ENCODE measurements at places on chromosomes 2 and 18.

DNA sequence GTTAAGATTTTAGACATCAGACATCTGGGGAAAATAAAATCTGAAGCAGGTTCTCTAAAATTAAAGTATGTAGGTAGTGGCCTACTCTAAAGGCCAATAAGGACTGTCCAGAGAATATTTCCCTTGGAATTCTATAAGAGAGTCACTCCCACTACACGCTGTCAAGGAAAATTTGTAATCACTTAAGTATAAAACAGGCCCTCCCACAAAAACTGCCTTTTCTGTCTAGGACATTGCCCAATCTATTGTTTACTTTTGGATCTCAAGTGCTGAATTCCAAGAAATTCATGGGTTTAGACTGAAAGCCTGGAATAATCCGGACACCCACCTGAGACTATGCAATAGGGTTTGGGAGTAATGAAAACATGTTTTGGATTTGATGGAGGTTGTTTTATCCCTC is 1.7 kb upstream of the SRBD1 start:
- no peak overlapping the region for H3K27ac ChIP-seq
- H3K4me3 ChIP-seq: no peak overlapping the region

DNA sequence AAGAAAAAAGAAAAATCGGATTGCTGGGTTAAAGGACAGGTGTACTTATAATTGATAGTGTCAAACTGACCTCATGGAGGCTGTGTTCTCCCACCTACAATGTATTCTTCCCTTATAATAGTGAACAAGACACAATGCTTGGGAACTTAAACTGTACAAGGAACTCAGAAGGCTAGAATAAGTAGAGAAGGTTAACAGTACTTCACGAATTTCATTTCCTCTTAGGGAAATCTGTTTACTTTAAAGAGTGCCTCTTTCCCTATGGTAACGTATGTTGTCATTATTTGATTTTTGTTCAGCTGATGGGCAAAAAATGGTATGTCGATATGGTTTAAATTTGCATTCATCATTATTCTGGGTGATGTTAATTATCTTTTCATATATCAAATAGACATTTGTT is 9.2 kb upstream of the HK2 start:
- DNase-seq: no peak
- H3K4me3 ChIP-seq: no peak overlapping the region
- no peak overlapping the region for H3K27ac ChIP-seq
- H3K36me3 ChIP-seq: no peaks in the 10 kb centered on the region
- H3K4me1 ChIP-seq: no peaks in the 10 kb centered on the region

DNA sequence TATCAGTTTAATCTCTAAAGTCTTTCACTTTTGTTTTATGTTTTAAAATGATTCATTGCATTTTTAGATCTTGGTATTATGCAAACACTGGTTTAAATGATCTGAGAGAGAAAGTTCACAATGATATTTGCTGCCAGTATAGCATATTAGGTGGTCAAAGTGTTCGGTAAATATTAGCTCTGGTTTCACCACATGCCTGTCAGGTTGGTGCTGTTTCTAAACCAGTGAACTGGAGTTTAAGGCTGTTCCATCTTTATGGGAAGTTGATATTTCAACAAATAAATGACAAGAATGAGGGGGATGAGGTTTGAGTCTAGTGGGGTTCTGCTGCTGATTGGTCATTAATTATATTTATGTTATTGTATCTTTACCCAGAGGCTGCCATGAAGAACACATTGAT is 436.4 kb downstream of the DCDC2C start:
- no peak for DNase-seq
- no peaks in the 10 kb centered on the region for H3K27me3 ChIP-seq
- no peaks in the 10 kb centered on the region for H3K36me3 ChIP-seq
- no peak overlapping the region for H3K27ac ChIP-seq

- DNase-seq: no peak
- no peaks in the 10 kb centered on the region for H3K36me3 ChIP-seq
- H3K27me3 ChIP-seq: peaks cover 20% of the 10 kb centered on the region
- H3K27ac ChIP-seq: no peak overlapping the region
These were observed 32.0 kb downstream of the RAB31 start for GRCh38 chr18:9740071-9740470.

DNA sequence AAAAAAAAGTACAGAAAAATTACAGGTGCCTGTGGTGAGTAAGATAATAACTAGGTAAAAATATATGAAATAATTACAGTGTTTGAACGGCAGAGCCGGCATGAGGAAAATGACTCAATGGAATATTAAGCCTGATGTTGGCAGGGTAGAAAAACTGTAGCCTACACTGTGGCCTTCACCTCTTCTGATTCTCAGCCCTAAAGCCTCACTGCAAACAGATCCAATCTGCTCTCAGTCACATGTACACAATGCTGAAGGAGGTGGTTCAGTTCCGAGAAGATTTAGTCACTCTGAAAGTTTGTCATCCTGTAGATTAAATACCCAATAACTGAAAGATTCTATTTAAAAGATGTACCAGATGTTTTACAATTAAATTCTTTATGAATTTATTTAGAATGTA is 66.9 kb upstream of the MAP3K20 start:
- peaks cover 2% of the 10 kb centered on the region for H3K27me3 ChIP-seq
- no peaks in the 10 kb centered on the region for H3K4me1 ChIP-seq
- H3K36me3 ChIP-seq: no peaks in the 10 kb centered on the region
- H3K4me3 ChIP-seq: no peak overlapping the region
- H3K27ac ChIP-seq: no peak overlapping the region

GRCh38 chr2:128639693-128640092 is 321.0 kb upstream of the HS6ST1 start:
- H3K27me3 ChIP-seq: peaks cover 1% of the 10 kb centered on the region
- no peak for DNase-seq
- H3K36me3 ChIP-seq: no peaks in the 10 kb centered on the region
- H3K4me1 ChIP-seq: no peaks in the 10 kb centered on the region
- H3K27ac ChIP-seq: no peak overlapping the region

DNA sequence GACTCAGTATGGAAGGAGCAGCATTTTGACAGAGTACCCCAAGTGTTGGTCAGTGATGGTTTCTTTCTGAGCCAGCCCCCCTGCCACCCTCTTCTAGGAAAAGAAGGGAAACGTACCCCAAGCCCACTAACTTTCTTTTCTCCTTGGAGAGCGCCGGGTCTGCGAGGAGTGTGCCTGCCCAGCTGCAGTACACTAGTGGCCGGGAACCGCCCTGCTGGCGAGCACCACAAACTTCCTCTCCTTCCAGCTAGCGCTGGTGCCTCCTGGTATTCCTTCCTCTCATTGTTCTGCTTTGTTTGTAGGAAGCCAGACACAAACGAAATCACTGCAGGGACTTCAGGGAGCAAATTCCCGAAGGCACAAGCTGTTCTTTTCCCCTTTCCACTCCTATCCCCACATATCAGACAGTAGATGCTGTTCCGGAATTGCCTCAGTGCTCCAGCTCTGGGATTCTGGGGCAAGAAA is 1.8 kb downstream of the CCDC85A start:
- H3K4me3 ChIP-seq: peak overlapping the region; percentile 25
- no peaks in the 10 kb centered on the region for H3K36me3 ChIP-seq
- DNase-seq: no peak

- H3K27ac ChIP-seq: no peak overlapping the region
- H3K27me3 ChIP-seq: peaks cover 5% of the 10 kb centered on the region
- DNase-seq: no peak
- H3K4me3 ChIP-seq: no peak overlapping the region
- no peaks in the 10 kb centered on the region for H3K36me3 ChIP-seq
These were observed 75.4 kb upstream of the IGFBP5 start for GRCh38 chr2:216770717-216771116.

GRCh38 chr18:48908916-48909315 is 41.8 kb downstream of the SMAD7 start:
- H3K4me3 ChIP-seq: no peak overlapping the region
- H3K36me3 ChIP-seq: peaks cover 4% of the 10 kb centered on the region
- no peak overlapping the region for H3K27ac ChIP-seq
- H3K4me1 ChIP-seq: peaks cover 12% of the 10 kb centered on the region

DNA sequence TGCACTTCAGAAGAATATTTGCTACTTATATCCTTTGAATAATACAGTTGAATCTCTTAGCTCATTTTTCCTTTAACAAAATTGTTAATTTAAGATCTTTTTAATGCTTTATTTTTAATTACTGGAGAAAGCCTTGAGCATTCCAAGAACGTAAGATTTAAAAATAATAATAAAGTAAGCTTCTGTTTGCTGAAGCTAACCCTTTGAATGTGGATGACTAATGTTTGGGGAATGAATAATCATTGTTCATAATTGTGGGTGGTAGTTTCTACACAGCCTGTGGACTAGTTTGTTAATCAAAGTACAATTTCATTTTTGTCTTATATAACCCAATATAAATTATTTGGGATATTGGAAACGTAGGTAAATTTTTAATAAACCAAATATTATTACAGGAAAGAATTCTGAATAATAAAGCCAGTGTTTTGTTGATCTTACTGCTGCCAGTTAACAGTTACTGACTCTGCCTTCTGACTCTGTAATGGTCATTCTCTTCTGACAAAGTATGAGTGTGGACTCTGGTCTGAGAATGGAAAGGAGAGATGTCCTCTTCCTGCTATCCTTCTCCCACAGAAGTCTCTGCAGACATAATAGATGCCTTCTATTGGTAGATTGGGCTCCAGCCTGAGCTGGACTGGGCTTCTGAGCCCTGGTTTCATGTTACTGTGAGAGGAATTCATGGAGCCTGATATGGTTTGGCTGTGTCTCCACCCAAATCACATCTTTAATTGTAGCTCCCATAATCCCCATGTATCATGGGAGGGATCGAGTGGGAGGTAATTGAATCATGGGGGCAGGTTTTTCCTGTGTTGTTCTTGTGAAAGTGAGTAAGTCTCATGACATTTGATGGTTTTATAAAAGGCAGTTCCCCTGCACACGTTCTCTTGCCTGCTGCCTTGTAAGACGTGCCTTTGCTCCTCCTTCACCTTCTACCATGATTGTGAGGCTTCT is 292.7 kb upstream of the SLC39A10 start:
- no peaks in the 10 kb centered on the region for H3K27me3 ChIP-seq
- peak overlapping the region; percentile 68 for H3K27ac ChIP-seq
- DNase-seq: peak; percentile 17

GRCh38 chr2:102159295-102159694 is 16.7 kb downstream of the IL1R1 start:
- H3K36me3 ChIP-seq: peaks cover 42% of the 10 kb centered on the region
- H3K27me3 ChIP-seq: no peaks in the 10 kb centered on the region
- no peak overlapping the region for H3K4me3 ChIP-seq
- no peak for DNase-seq

GRCh38 chr2:10002681-10003080 is 40.7 kb upstream of the KLF11 start:
- H3K27ac ChIP-seq: no peak overlapping the region
- no peaks in the 10 kb centered on the region for H3K36me3 ChIP-seq
- no peak for DNase-seq
- peaks cover 5% of the 10 kb centered on the region for H3K27me3 ChIP-seq

DNA sequence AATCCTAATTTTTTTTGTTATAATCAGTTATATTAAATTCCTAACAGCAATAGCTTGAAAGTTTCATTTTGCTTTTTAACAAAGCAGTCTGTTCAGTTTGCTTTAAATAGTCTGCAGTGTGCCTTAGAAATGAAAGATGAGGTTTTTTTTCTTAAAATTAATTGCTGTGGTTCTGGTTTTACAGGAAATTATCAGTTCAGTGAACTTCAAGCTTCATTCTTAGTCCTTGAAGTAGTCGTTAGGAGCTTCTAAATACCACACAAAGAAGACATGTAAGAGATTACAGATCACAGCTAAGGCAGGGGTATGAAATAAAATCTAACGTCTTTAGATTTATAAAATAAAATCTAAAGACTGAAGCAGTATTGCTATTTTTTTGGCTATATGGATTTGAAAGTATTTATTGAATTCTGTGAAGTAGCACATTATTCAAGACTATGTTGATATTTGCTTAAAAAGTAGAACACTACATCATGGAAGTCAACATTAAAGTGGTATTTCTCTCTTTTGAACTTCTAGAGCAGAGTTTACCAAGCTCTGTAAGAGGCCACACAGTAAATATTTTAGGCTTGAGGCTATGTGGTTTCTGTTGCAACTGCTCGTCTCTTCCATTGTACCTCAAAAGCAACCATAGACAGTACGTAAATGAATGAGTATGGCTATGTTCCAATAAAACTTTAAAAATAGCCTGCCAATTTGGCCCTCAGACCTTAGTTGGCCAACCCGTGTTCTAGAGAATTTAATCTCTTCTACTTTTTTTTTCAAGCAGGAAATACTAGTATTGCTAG is 81.5 kb upstream of the STON1 start:
- H3K27me3 ChIP-seq: no peaks in the 10 kb centered on the region
- peaks cover 44% of the 10 kb centered on the region for H3K4me1 ChIP-seq
- H3K27ac ChIP-seq: peak overlapping the region; percentile 90
- peak overlapping the region; percentile 19 for H3K4me3 ChIP-seq
- no peak for DNase-seq
- H3K36me3 ChIP-seq: peaks cover 19% of the 10 kb centered on the region

- H3K4me1 ChIP-seq: no peaks in the 10 kb centered on the region
- DNase-seq: no peak
- H3K27me3 ChIP-seq: peaks cover 6% of the 10 kb centered on the region
- no peak overlapping the region for H3K27ac ChIP-seq
These were observed 551.3 kb upstream of the RAB6C start for GRCh38 chr2:129428086-129428660.

DNA sequence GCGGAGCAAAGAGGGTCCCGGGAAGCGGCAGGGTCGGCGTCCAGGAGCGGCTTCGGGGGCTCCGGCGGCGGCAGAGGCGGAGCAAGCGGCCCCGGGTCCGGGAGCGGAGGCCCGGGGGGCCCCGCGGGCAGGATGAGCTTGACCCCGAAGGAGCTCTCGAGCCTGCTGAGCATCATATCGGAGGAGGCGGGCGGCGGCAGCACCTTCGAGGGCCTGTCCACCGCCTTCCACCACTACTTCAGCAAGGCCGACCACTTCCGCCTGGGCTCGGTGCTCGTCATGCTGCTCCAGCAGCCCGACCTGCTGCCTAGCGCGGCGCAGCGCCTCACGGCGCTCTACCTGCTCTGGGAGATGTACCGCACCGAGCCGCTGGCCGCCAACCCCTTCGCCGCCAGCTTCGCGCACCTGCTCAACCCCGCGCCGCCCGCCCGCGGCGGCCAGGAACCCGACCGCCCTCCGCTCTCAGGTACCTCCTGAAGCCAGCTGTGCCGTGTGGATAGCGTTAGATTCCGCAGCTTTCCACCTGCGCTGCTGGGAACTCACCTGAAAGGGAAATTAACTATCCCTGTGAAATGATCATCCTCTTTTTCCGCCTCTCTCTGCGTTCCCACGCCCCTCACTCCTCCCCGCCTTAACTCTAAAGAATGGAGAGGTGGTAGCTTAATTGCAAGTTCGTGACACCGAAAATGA is 472 bp downstream of the CNOT11 start:
- no peaks in the 10 kb centered on the region for H3K27me3 ChIP-seq
- peak; percentile 85 for DNase-seq
- peak overlapping the region; percentile 95 for H3K27ac ChIP-seq
- peaks cover 36% of the 10 kb centered on the region for H3K36me3 ChIP-seq
- peaks cover 47% of the 10 kb centered on the region for H3K4me1 ChIP-seq

GRCh38 chr2:223837287-223838061 is at the start of gene AP1S3:
AP1S3 (minus strand) TSS chr2:223837582; CDS start chr2:223837450, 132 bp downstream.
- DNase-seq: peak; percentile 88
- peak within 1 kb of the TSS; percentile 82 for H3K27ac ChIP-seq
- no peaks in the 10 kb centered on the region for H3K27me3 ChIP-seq
- peak within 1 kb of the TSS; percentile 86 for H3K4me3 ChIP-seq

GRCh38 chr2:140247451-140248195 is 1467.4 kb upstream of the NXPH2 start:
- H3K36me3 ChIP-seq: no peaks in the 10 kb centered on the region
- H3K27ac ChIP-seq: no peak overlapping the region
- DNase-seq: no peak
- H3K4me3 ChIP-seq: no peak overlapping the region
- no peaks in the 10 kb centered on the region for H3K4me1 ChIP-seq

GRCh38 chr2:145199827-145200706 is 680.1 kb upstream of the ZEB2 start:
- no peak overlapping the region for H3K27ac ChIP-seq
- no peak overlapping the region for H3K4me3 ChIP-seq
- no peaks in the 10 kb centered on the region for H3K36me3 ChIP-seq
- H3K4me1 ChIP-seq: no peaks in the 10 kb centered on the region
